ENCODE measurements at places on chromosomes 7 and 10.

GRCh38 chr7:27208998-27209397, 9.1 kb upstream of the HOXA13 start:
- DNase-seq: no peak

DNA sequence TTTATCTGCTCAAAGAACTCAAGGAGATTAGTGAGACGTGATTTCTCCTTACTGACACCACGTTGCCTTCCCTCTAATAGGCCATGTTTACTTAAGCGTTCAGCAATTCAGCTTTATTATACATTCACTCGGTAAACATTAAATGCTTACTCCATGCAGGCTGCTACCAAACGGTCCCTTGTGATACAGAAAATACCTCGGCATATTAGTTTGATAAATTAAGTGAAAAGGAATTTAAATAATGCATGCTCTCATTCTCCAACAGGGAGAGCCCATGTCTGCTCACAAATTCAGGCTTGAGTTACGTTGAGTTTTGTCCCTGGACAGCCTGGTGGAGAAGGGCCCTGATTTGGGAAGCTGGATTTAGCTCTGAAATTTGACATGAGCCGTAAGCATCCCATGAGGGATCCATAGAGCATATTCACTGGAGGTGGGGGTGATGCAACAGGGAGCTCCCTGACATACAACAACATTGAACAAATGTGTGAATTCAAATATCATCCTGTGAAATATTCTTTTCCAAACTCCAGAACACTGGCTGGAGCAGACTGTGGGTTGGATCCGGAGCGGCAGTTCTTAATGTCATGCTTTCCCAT, 86.3 kb downstream of the TBXAS1 start:
- no peak for DNase-seq

DNA sequence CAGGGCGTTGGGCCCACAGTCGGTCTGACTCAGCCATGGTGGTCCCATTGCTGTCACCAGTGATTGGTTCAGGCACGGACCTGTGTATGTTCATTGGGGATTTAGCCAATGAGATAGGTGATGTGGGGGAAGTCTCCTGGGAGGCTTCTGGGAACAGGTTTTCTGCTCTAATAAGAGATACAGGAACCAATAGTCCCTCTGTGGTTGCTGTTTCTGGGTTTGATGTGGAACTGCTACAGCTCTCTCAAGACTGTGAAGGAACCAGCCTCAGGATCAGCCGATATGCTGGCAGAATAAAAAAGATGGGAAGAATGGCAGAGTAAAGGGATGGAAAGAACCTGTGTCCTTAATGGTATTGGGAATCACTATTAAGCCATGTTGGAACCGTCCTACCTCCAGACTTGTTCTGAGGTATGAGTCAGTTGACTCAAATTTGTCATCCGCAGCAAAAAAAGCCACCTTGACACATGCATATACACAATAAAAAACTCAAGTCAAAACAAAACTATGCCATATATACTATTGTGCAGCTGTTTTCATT, 70.6 kb downstream of the MCMBP start:
- no peak for DNase-seq

- peak; percentile 27 for DNase-seq
Observed at GRCh38 chr10:114681542-114681941, 23.5 kb upstream of the ABLIM1 start.

GRCh38 chr10:35821339-35821911, 179.3 kb upstream of the FZD8 start:
- DNase-seq: no peak

- peak; percentile 95 for DNase-seq
Observed at GRCh38 chr10:133292919-133293809, 15.5 kb downstream of the TUBGCP2 start.

DNA sequence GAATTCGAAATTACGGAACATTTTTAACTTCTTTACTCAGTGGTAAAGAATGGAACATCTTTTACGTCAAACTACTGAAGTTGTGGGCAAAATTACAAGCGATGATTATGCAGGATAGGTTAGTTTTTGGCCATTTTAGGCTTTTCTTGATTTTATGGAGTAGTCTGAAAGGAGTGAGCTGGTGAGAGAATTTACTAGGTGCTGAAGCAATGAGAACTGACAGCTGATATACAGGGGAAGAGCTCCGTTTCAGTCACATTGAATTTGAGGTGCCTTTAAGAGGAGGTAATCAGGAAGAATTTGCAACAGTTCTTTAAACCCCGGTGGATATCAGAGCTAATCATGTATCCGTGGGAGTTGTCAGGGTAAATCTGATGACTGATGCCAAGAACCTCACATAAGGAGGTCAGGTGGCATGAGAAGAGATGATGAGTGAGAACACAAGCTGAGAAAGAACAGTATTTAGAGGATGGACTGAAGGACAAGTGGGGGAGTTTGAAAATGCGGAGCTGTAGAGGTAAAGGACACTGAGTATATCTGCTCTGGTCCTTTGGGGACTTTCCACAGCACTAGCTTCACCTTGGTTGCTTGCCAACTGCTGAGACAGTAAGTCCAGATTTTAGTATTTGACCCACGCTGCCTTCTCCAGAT, 104.3 kb downstream of the AHR start:
- DNase-seq: peak; percentile 20

DNA sequence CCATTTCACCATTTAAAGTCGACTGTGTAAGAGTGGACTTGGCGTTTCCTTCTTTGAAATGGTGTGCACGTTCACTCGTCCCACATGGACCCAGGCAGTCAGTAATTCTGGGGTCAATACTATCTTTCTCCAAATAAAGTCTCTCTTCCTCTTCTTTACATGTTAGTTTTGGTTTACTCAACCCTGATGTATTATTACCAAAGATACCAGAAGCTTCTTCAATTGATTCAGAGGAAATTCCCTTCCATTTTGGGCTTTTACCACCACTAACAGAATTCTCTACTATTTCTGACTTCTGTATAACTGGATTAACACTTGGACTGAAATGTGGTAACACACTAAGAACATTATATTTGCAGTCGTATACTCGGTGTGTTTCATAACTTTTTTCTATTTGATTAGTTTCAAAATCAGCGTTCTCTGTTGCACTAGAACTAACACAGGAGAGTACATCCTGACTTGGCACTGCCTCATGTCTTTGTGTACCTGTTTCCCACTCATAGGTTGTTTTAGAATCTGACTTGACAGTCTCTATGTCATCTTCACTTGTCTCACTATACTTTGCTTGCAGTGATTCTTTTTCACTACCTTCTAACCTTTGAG, 60.8 kb downstream of the LARP4B start:
- DNase-seq: no peak

DNA sequence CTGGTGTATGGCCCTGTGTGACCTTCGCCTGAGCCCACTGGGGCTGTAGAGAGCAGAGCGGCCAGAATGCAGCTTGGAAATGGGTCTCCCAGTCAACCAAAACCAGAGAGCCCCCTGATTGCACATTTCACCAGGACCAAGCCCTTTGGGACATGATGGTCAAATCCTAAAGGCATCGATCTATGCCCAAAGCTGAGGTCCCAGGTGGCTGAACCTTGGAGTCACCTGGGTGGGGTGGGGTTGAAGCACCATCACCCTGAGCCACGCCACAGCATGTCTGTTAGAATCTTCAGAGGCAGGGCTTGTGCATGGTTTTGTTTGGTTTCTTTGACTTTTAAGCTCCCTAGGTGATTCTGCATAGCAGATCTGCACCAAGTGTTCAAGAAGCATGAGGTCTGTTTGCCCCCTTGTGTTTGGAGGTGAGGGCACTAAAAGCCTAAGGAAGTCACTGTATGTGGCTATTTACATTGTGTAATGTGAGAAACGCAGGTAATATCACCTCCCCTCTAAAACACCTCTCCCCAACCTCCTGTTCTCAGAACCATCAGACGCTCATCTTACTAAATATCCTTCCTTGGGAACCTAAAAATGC, 9.6 kb downstream of the PKD1L1 start:
- peak; percentile 38 for DNase-seq

DNA sequence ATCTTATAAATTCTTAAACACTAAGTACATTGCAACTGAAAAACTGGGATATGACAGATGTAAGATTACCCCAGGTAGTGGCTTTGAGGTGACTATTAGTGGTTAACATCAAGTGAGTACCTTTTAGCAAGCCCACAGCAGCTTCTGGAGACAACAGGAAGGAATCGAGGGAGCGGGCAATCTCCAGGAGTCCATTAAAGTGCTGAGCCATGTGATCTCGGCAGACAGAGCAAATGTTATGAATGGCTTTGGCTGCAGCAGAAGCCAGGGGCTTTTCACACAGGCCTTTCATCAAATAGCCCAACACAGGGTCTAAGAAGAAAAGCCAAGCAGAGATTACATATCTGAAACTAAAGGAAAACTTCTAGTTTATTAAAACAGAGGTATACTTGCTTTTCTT, 48.9 kb downstream of the IRF5 start:
- DNase-seq: no peak

DNA sequence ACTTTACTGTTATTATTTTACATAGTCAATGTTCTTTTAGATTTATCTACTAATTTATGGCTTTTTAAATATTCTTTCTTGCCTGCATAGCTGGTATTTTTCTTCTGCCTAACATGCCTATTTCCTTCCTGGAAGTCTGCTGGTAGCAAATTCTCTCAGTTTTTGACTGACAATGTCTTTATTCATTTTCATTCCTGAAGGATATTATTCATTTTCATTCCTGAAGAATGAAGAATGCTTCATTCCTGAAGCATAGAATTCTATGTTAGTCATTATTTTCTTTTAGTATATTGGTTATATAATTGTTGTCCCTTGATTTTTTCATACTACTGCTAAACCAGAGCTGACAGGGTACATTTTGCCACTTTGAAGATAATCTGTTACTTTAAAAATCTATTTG, 41.8 kb downstream of the TMEM168 start:
- DNase-seq: no peak

GRCh38 chr7:90857603-90858002, 261.5 kb downstream of the CDK14 start:
- no peak for DNase-seq

- no peak for DNase-seq
Observed at GRCh38 chr7:77482015-77482414, 55.1 kb upstream of the PTPN12 start.

DNA sequence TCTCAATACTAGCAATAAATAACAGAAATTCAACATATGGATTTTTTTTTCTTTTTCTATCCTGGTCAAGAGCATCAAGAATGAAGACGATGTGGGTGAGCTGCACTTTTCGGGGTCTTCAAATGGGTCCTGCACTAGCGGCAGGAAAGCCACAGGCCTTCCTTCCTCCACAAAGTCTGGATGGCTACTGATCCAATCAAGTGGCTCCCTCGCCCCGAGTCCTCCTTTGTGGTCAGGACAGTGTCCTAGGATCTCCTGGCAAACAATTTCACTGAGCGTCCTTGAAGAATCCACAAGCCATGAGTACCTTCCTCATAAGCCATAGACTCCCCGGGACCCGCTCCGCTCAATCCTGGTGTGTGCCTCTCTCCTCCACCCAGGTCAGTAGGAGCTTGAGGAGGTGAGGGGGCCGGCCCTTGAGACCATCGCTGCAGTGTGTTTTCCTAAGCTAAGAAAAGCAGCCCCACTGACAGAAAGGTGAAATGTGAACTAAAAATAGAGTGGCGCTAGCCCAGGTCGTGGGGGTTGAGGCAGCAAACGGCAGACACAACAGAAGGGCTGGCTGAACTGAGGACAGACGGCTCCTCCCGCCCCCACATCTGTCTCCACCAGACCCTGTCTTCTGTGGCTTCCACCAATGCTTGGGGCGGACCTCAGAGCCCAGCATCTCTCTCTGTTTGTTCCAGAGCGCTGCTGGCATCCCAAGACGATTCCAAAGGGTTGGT, 202.3 kb downstream of the HERPUD2 start:
- DNase-seq: no peak

GRCh38 chr7:49324707-49325106, 400.4 kb downstream of the CDC14C start:
- peak; percentile 78 for DNase-seq

DNA sequence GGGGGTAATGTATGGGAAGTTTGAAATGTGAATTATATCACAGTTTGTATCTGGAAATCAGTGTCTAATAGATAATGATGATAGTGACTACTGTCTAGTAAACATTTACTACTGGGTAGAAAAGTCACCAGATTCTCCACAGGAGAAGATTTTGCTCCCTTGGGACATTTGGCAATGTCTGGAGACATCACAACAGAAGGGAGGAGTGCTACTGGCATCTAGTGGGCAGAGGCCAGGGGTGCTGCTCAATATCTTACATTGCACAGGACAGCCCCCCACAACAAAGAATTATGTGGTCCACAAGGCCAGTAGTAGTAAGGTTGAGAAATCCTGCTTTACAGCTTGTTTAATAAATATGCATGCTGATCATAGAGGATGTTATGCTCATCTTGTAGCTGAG, 92.3 kb upstream of the PRPS1L1 start:
- DNase-seq: peak; percentile 32

DNA sequence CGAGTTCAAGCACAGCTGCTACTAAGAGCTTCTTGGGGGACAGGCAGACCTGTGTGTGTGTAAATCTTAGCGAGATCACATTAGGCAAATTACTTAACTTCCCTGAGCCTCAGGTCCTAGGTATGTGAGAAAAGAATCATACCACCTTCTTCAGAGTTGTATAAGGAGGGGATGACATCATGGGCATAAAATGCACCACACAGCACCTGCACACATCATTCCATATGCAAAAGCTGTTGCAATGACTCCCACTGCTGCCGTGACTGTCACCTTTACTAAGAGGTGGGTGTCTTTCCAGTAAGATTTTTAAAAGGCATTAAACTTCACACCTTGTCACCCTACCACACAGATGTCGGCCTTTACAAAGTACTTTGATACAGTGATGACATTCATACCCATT, 146.0 kb downstream of the FANK1 start:
- no peak for DNase-seq

- DNase-seq: peak; percentile 42
Observed at GRCh38 chr10:114458955-114459354, 54.7 kb upstream of the AFAP1L2 start.

DNA sequence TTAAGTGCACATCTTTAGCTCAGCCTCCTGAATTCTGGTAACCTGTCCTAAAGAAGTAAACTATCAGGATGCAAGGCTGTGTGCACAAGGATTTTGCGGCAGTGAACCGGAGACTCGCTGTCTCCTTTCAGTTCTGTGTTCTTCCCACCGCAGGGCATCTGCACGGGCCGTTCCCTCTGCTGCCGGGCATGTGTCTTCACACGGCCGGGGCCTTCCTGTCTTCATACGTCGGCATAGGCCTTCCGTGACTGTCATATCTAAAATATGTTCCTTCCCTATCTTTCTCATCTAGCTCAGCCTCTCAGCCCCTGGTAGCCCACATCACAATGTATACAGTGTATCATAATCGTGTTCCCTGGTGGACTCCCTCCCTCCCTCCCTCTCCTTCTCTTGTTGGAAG, 16.4 kb downstream of the PALD1 start:
- DNase-seq: no peak

- DNase-seq: peak; percentile 68
Observed at GRCh38 chr7:95916573-95917297, 144.4 kb downstream of the DYNC1I1 start.

GRCh38 chr7:74599244-74599643, 58.3 kb upstream of the GTF2I start:
- no peak for DNase-seq

- DNase-seq: no peak
Observed at GRCh38 chr7:130611218-130611617, 57.3 kb downstream of the COPG2 start.

- no peak for DNase-seq
Observed at GRCh38 chr10:120819366-120819765, 31.8 kb upstream of the WDR11 start.

Data from RPMI7951 (cell line).